Activated naive CD4-positive, alpha-beta T cell (primary cell): ENCODE measurements at places on chromosomes 5 and 9.

GRCh38 chr5:84791730-84792129 is 407.1 kb upstream of the EDIL3 start:
- DNase-seq: no peak

- no peak for DNase-seq
Measured at GRCh38 chr5:59999056-59999455, 105.5 kb upstream of the PDE4D start.

DNA sequence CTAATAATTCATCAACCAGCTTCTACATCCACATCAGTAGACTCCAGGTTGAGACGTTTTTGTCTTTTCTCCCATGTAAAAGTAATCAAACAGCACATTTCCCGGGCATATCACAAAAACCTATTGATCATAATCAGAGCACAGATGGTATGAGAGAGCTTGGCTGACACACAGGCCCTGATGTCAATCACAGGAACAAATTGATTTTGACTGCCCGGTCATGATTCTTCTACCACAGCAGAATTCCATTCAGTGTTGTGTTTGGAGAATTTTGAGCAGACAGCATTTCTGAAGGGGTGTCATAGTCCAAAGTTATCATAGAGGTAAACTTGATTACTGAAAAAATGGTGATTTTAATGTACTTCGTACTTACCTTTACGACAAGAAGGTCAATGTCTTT is 351.1 kb downstream of the ZSWIM6 start:
- DNase-seq: no peak

DNA sequence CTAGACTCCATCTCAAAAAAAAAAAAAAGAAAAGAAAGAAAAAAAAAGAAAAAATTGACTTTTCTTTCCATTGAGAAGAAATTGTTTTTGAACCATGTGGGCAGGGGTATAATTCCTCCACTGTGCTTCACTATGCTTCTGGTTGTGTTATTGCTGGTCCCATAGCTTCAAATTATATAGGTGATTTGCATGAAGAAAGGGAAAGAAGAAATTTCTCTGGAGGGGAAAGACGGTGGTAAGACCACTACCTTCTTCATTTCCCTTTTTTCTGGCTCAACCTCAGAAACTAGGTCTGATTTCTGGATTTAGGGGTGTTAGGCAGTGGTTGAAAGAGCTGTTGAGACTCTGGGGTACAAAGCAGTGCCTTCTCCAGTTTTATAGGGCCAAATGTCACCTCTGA is 29.3 kb upstream of the HSPB3 start:
- no peak for DNase-seq

GRCh38 chr9:79383096-79383495 is 188.7 kb upstream of the TLE4 start:
- DNase-seq: no peak
